ENCODE measurements at places on chromosomes 13 and 19.

- DNase-seq = no peak
Observed at GRCh38 chr13:67509018-67509417, 278.9 kb upstream of the PCDH9 start.

GRCh38 chr13:50149932-50150331, 134.7 kb downstream of the KCNRG start:
- no peak for DNase-seq

- no peak for DNase-seq
Observed at GRCh38 chr19:18098891-18099622, 1.5 kb downstream of the MAST3 start.

- DNase-seq = no peak
Observed at GRCh38 chr13:102772042-102772425, 1.6 kb downstream of the TEX30 start.

GRCh38 chr13:48925001-48925400, 50.7 kb upstream of the FNDC3A start:
- DNase-seq = no peak

- DNase-seq = no peak
Observed at GRCh38 chr19:17543986-17544385, 11.5 kb upstream of the COLGALT1 start.

DNA sequence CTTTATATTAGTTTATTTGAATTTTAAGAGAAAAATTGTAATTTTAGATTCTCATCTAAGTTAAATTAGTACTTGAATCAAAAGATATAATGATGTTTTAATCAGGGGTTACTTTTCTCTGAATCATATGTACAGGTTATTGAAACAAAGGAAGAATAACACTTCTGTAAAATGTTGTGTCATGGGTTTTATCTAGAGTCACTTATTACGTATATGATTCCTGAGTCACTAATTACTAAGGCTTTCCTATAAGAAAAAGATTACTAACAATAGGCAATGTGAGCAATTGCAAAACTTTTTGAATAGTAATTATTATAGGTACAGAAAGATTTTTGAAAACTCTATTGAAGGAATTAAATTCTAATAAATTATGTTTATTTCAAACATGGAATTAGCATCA, 99.2 kb upstream of the KLF5 start:
- peak; percentile 44 for DNase-seq

- no peak for DNase-seq
Observed at GRCh38 chr13:36885901-36886300, 34.1 kb downstream of the SMAD9 start.

DNA sequence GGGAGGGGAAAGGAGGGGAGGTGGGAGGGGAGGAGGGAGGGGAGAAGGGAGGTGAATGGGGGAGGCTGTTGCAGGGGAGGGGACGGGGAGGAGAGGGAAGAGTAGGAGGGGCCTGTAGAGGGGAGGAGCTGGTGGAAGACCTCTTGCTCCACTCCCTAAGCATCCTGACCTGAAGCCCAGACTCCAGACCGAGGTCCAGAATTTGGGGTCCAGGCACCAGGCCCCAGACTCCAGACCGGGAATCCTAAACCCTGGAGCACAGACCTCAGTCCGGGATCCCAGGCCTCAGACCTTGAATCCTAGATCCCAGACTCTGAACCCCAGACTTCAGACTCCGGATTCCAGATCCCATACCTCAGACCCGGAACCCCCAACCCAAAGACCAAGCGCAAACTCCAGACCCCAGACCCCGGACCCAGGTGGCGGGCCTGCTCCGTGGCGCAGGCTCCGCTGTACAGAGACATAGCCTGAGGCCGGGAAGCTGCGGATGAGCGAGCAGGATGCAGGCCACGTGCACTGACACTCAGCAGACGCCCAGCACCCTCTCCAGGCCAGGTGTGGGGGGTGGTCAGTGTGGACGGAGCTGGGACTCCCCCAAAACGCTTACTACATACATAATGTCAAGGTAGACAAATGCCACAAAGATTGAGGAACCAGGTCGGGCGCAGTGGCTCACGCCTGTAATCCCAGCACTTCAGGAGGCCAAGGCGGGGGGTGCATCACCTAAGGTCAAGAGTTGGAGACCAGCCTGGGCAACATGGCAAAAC, 710 bp upstream of the BTBD2 start:
- DNase-seq = peak; percentile 90

DNA sequence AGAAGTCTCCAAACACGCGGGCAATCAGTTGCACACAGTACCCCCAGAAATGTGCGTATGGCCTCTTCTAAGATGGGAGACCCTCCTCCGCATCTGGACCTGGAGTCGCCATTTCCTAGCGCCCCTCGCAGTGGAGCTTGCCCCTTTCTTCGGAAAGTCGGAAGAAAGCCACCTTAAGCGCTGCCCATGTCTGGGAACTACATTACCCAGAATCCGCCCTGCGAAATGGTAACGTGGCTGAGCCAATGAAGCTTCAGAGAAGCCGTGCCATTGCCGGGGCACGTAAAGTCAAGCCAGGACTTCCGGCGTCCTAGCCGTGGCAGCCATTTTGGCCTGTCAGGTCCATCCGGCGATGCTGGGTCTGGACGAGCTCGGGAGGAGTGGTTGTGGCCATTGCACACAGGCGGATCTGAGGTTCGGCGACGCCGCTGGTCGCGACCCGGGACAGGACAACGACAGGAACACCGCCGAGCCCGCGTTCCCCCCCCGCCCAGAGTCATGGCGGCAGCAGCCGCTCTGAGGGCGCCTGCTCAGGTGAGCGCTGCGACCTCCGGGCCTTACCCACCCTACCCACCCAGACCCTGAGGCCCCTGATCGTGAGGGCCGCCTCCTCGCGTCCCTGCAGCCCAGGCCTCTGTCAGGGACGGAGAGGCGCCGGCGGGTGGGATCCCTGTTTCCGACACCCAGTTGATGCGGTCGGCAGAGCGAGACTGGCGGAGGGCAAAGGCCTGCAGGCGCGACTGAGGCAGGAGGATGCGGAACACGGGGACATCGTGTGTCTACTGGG, at the start of gene ZNF586:
ZNF586 (plus strand) TSS at position 332 of the 787 bp plus-strand sequence; CDS start at position 499, 167 bp downstream.
- peak; percentile 98 for DNase-seq

All from adipocyte (in vitro differentiated cells).